ENCODE measurements at places on chromosomes 5 and 9. TPM values are rescaled to one million over a fixed set of nuclear protein-coding genes. Genes with fewer than 3 reads are reported as not detected.

The TEK gene
- total RNA-seq, result 6.2 TPM

The HTR1A gene
- not detected for total RNA-seq

DNA sequence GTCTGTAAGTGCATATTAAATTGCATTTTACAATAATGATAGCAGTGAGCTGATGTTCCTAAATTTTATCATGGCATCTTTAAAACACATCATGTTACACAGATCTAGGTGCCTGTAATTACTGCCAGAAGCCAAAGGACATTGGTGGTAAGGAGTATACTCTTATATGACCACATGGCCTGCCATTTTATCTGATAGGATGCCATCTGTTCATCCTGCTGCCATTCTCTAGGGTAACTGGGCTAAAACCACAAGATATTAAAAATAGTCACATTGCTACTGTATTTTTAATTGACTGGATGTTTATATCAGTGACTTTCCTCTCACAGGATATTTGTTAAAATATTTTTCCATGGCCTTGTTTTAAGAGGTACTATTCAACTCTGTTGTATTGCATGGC, 53.1 kb downstream of the HCN1 start:
- H3K4me1 ChIP-seq, result no peaks in the 10 kb centered on the region
- no peaks in the 10 kb centered on the region for H3K36me3 ChIP-seq
- DNase-seq, result no peak
- H3K4me3 ChIP-seq, result no peak overlapping the region

DNA sequence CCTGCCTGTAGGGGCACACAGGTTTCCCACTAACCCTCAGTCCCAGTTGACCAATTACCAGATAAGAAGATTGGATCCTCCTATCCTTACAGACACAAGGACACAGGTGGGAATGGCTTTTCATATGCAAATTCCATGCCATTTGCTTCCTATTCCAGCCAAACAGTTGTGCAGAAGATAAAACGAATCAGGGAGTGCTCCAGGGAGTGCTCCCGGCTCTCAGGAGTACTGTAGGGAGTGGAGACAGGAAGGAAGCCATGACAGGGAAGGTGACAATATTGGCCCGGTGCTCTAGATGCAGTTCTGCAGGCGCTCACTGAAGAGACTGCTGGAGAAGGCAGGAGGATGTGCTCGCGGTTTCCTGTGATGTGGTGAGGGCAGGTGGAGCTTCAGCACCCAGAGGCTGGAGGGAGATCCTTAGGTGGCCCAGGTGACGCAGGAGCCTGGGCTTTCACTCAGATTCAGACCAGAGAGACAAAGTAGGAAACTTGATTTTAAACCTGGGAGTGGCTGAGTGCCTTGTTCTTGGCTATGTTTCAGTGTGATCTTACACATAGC, 260.0 kb downstream of the AUH start:
- DNase-seq, result no peak
- no peak overlapping the region for H3K4me3 ChIP-seq
- no peaks in the 10 kb centered on the region for H3K36me3 ChIP-seq
- H3K4me1 ChIP-seq, result peaks cover 12% of the 10 kb centered on the region
- peak overlapping the region; percentile 67 for H3K27ac ChIP-seq

DNA sequence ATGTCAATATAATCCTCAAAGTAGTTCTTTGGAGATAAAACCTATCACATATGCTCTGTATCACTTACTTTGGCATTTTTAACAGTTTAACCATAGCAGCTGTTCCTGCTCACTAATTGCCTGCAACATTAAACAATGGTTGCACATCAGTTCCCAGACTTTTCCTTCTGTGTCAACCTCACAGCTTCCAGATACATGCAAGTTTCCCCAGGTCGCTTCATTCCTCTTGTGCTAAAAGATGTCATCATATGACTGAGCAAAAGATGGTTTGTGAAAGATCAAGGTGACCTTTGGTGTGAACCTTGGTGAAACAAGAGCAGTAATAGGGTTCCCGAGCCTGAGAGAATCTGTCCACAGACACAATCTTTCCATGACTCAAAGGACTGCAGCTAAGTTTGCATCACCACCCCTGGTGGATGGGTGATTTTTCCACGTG, 500.4 kb upstream of the PAPPA start:
- no peak overlapping the region for H3K4me3 ChIP-seq
- H3K27me3 ChIP-seq, result no peaks in the 10 kb centered on the region
- peak overlapping the region; percentile 47 for H3K27ac ChIP-seq
- no peaks in the 10 kb centered on the region for H3K36me3 ChIP-seq

DNA sequence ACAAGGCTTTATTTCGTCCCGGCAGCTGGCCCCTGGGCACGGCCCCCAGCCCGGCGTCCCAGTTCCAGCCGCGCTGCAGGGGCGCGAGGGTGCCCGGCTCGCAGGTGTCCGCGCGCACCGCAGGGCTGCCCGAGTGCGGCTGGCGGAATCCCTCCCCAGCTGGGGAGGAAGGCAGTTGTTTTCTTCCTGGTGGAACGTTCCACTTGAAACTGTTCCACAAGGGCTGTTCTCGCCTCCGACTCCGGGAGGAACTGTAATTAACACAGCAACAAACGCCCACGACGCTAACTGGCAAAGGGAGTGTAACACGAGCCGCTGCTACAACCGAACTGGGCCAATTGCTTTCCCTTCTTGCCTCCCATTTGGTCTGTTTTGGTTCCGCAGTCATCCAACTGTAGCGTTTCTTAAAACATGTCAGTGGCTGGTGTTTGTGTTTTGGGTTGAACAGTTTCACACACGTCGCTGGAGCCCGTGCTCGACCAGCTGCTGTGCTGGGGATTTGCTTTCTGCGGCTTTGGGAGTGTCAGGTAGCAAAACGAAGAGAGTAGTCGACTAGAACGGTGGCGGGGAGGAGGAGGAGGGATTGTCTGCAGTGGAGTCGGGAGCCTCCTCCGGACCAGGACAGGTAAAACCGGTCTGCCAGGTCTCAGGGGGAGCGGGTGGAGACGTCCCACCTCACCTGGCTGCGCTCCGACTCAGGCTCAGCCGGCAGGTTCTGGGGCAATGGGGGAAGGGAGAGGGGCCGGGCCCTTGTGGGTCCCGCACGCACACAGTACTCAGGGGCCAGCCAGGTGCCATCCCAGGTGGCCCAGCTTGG, 131.6 kb upstream of the NIPBL start:
- peak overlapping the region; percentile 58 for H3K4me3 ChIP-seq
- no peaks in the 10 kb centered on the region for H3K36me3 ChIP-seq
- H3K27me3 ChIP-seq, result no peaks in the 10 kb centered on the region
- DNase-seq, result no peak

GRCh38 chr5:161548487-161549094, 2.1 kb upstream of the GABRB2 start:
- peaks cover 5% of the 10 kb centered on the region for H3K27me3 ChIP-seq
- H3K4me3 ChIP-seq, result no peak overlapping the region
- peaks cover 12% of the 10 kb centered on the region for H3K4me1 ChIP-seq
- no peak overlapping the region for H3K27ac ChIP-seq
- DNase-seq, result no peak

The SPATA31A3 gene
- total RNA-seq, result not detected

GRCh38 chr5:51194671-51195070, 188.6 kb upstream of the ISL1 start:
- H3K27ac ChIP-seq, result no peak overlapping the region
- DNase-seq, result no peak
- H3K4me1 ChIP-seq, result no peaks in the 10 kb centered on the region
- H3K36me3 ChIP-seq, result no peaks in the 10 kb centered on the region
- no peak overlapping the region for H3K4me3 ChIP-seq
- H3K27me3 ChIP-seq, result no peaks in the 10 kb centered on the region

- no peak overlapping the region for H3K27ac ChIP-seq
- H3K27me3 ChIP-seq, result no peaks in the 10 kb centered on the region
- peaks cover 24% of the 10 kb centered on the region for H3K4me1 ChIP-seq
- no peak overlapping the region for H3K4me3 ChIP-seq
- DNase-seq, result no peak
Observed at GRCh38 chr5:37735649-37736347, 104.0 kb downstream of the GDNF start.

DNA sequence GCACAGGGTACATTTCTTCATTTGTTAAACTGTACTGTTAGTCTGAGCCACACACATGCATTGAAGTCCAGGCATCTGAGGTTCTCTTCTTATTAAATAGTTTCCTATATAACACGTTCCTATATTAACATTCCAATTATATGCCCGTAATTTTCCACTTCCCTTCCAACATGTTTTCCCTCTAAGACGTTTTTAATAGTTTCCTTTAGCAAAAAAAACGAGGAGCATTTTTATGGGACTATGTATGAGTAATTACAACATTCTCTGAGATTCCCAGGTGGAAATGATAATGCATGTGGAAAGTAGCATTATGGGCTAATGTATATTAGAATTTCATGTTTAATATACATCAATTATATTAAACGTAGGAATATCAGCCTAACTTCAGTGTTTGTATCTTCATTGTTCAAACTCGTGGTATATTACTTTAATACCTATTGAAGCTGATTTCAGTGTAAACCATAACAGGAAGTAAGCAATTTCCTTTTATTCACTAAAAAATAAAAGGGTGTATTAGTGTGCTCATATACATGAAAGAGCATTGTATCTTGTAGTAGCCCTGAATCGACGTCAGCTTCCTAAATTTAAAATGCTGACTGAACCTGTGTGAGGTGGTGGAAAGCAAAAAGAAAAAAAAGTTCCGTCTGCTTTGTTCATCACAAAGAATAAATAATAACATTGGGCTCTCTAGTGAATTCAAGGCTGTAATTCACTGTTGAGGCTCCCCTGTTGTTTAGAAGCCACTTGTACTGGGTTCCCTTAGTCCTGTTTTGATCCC, 11.3 kb downstream of the SMARCA2 start:
- no peaks in the 10 kb centered on the region for H3K27me3 ChIP-seq
- DNase-seq, result no peak
- H3K27ac ChIP-seq, result peak overlapping the region; percentile 7
- peaks cover 3% of the 10 kb centered on the region for H3K4me1 ChIP-seq
- H3K4me3 ChIP-seq, result no peak overlapping the region

The GABRA6 gene
- not detected for total RNA-seq

The ADAMTS2 gene
- total RNA-seq, result 3.4 TPM

- DNase-seq, result no peak
- H3K27me3 ChIP-seq, result no peaks in the 10 kb centered on the region
- H3K4me1 ChIP-seq, result peaks cover 12% of the 10 kb centered on the region
- H3K4me3 ChIP-seq, result no peak overlapping the region
- H3K36me3 ChIP-seq, result no peaks in the 10 kb centered on the region
Observed at GRCh38 chr9:38137342-38137741, 68.3 kb upstream of the SHB start.

DNA sequence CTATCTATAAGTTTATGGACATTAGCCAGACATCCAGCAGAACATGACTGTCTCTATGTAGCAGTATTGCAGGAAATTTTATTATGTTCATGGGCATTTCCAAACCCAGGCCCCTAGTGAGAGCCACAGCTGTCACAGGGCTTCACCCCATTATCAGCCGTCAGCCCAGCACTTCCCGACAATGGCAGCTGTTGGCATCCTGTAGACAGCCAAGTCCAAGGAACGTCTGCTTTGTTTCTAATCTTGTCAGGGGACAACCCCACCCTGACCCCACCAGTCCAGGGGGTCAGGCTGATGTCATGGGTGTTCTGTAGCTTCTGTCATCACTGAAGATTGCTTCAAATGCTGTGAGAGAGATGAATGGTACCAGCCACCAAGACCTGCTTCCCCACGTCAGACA, 565.3 kb upstream of the BRINP1 start:
- H3K36me3 ChIP-seq, result no peaks in the 10 kb centered on the region
- no peaks in the 10 kb centered on the region for H3K27me3 ChIP-seq
- DNase-seq, result no peak
- H3K27ac ChIP-seq, result no peak overlapping the region
- H3K4me3 ChIP-seq, result no peak overlapping the region
- no peaks in the 10 kb centered on the region for H3K4me1 ChIP-seq

GRCh38 chr5:23996525-23996924, 489.1 kb downstream of the PRDM9 start:
- H3K27ac ChIP-seq, result no peak overlapping the region
- DNase-seq, result no peak
- no peaks in the 10 kb centered on the region for H3K4me1 ChIP-seq
- H3K27me3 ChIP-seq, result no peaks in the 10 kb centered on the region
- no peaks in the 10 kb centered on the region for H3K36me3 ChIP-seq
- H3K4me3 ChIP-seq, result no peak overlapping the region

DNA sequence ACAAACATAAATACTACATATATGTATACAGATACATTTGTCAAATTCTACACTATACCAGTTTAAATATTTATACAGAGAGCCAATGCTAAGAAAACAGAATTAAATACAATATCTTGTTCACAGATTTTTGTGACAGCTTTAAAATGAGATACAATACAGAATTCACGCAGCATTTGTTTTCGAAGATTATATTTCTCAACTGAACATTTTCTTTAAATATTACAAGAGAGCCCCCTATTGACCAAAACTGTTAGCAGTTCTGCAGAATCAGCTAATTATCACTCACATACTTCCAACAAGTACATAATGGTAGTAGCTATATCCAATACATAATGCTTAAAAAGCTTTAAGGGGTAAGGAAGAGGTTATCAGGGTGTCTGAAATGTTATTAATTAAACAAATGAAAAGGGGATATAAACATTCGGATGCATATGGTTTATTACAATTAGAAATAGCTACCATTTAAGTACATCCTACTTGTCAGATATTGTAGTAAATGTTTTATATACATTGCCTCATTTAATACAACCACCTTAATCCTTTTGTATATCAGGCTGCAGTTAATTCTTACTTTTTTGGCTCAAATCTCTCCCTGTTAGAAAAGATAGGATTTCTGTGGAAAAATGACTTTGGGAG, 31.7 kb downstream of the ZDHHC21 start:
- H3K36me3 ChIP-seq, result no peaks in the 10 kb centered on the region
- H3K4me3 ChIP-seq, result no peak overlapping the region
- no peak overlapping the region for H3K27ac ChIP-seq

DNA sequence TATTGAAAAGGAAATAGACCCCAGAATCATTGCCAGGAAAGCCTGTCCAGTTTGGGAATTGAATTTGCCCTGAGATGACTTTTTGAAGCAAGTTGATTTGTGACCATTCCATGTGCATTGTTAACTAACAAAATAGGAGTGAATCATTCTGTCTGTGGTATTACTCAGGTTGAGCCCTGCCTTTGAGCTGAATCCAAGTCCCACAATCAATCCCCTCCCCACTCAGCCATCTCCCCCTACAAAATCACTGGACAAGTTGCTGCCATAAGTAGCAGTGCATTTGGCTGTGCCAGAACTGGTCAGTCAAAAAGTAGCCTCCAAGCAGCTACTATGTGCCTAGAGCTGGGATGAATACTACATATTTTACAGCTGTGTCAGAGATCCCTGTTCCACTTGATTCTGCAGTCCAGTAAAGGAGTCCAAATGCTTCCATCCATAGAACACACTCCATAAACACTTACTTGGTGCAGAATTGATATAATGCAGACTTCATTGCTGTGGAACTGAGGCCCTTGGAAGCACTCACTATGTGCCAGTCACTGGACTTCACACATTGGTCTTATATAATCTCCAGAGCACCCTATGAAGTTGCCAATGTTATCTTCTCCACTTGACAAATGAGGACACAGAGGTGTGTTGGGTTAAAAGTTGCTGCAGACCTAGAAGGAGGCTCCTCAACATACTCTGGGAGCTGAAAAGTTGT, 96.1 kb downstream of the ZNF462 start:
- no peaks in the 10 kb centered on the region for H3K36me3 ChIP-seq
- H3K27me3 ChIP-seq, result no peaks in the 10 kb centered on the region
- H3K4me1 ChIP-seq, result no peaks in the 10 kb centered on the region
- no peak overlapping the region for H3K27ac ChIP-seq
- H3K4me3 ChIP-seq, result no peak overlapping the region
- DNase-seq, result no peak

All from esophagus squamous epithelium (tissue), 5 donors.